DND-41 (cell line): ENCODE measurements at places on chromosomes 1 and 21.

DNA sequence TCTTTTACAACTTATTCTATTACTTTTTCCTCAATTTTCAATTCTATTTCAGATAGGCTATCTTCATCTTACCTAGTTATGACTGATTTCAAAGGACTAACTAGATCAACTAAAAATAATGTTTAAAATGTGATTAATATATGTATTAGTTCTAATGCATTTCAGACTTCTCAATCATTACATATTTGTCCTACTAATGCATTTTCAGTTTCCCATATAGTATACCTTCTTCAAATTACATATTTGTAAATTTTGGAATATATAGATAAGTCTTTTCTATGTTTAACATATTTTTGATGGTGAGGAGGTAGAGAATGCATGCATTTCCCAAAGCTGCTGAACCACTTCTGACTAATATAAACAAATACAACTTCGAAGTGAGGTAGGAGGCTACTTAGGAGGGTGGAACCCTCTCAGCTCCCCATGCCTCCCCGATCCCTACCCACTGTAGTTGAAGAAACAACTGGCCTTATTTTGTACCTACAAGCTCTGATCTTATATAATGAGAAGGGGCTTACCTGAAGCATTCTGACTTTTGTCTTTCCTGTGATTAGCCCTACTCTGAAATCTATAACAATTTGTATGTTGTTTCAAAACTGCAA, 1.7 kb downstream of the TRMT1L start:
- no peak for DNase-seq

DNA sequence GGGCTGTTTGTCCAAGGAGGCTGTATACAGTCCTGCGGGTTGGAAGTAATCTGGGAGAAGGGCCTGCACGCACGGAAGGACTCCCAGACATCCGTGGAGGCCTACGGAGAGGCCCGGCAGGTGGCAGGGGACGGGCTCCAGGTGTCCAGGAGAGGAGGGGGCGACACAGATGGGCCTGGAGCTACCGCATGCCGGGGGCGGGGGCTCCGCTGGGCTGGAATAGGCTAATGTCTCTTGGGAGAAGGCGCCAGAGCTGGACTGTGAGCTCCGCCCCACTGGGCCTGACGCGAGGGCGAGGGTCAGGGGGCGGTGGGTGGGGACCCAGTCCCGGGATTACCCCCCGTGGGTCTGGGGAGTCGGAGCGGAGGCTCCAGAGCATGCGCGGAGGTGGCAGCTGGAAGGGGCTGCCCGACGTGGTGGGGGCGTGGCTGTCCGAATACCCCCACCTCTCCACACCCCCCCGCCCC, 659 bp downstream of the AGO1 start:
- peak; percentile 59 for DNase-seq

DNA sequence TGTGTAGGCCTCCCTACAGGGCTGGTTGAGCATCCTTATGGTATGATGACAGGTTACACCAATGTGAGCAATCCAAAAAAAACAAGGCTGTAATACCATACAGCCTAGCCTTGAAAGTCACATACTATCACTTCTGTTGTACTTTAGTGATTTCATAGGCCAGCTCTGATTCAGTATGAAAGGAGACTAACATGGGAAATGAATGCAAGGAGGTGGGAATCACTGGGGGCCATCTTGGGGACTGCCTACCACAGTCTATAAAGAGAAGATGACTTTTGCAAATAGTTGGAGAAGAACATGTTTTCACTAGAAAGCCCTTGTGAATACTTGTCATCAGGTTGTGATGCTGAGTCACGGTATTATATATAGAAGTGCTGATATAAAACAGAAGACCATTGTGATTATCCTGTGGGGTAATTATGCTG, 270.7 kb downstream of the S1PR1 start:
- DNase-seq, result no peak

GRCh38 chr1:210072129-210072528, 134.1 kb downstream of the SYT14 start:
- DNase-seq, result no peak

DNA sequence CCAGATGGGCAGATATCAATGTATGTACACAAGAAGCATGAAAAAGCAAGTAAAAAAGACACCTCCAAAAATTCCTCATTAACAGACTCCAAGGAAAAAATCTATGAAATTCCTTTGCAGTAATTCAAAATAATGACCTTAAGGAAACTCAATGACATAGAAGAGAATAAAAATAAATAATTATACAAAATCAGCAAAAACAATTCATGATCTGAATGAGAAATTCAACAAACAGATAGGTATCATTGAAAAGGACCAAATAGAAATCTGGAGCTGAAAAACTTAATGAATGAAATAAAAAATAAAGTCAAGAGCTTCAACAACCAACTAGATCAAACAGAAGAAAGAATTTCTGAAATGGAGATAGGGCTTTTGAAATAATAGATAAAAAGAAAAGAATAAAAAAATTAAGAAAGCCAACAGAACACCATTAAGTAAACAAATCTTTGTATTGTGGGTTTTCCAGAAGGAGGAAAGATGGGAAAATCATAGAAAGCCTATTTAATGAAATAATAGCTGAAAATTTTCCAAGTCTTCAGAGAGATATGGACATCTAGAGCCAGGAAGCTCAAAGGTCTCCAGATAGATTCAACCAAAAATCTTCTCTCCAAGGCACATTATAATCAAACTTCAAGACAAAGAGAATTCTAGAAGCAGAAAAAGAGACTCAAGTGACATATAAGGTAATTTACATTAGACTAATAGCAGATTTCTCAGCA, 52.0 kb upstream of the KCNK1 start:
- no peak for DNase-seq

GRCh38 chr1:110119843-110120242, 7.6 kb downstream of the UBL4B start:
- DNase-seq, result no peak

- no peak for DNase-seq
These were observed at the start of gene TBX19 for GRCh38 chr1:168280296-168280927. TSS of gene TBX19 (plus strand) at chr1:168280877. CDS start at chr1:168281091, 214 bp downstream.

- DNase-seq, result peak; percentile 68
These were observed 21.2 kb downstream of the OVGP1 start for GRCh38 chr1:111406321-111406768.

DNA sequence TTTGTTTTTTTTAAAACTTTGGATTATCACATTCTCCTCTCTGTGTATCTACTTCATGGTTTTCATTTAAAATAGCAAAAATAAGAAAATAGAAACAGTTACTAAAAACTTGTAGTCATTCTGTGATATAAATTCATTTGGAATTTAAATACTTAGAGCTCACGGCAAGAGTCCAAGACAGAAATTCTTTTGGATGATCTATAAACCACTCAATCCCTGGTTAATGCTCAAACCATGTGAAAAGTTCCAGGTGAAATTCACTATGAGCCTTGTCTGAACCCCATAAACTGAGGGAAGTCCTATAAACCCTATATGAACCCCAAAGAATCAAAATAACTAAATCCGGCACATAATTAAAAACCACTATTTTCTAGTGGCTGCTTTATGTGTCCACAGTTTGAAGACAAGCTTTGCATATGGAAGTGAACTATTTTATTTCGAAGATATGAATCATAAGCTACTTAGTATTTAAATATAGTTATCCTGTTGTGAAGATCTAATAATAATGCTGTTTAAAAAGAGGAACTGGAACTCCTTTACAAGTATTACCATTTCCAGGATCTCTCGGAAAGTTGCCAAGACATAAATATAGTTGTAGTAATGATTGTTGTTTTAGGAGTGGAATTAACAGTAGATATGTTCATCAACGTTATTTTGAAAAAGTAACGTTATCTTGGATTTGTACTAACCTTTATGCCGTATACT, 163.5 kb downstream of the NFIA start:
- no peak for DNase-seq

GRCh38 chr1:87744763-87745162, 416.1 kb downstream of the LMO4 start:
- no peak for DNase-seq
